ENCODE measurements at places on chromosomes 7 and 10.
A peak's percentile ranks its signal among the peaks of the same experiment; 100 is the strongest.

GRCh38 chr10:13885238-13885990 is 298.6 kb downstream of the PRPF18 start:
- no peak for DNase-seq

DNA sequence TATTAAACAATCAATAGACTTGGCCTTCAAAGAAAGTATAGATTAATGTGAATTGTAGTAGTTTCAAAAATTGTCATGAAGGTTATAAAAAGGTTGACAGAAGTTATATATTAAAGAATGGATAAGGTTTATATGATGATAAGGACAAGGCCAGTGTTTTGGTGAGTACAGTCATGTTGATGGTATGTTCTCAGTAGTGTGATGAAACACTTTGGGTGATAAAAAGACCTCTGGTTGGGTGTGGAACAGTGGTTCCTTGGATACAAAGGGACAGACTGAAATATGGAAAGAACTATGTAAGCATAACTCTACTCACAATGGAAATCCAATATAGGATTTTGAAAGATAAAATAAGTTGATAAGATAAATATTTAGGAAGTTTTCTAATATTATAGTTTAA is 866.3 kb downstream of the ANKRD7 start:
- no peak for DNase-seq

DNA sequence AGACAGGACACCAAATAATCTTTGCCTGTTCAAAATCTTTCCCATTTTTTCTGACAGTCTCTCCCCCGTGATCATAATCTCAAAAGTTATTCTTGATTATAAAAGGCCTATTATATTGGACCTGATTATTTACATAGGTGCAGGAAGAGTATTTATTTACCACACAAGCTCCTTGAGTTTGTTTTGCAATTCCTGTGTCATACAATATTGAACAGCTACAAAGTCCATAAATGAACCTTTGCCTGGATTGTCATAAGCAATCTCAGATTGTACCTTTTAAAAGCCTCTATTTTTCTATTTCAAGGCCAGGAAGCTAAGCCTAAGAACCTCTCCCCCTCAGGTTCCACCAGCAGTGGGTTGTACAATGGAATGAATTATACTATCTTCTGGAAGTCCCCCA is 183.9 kb upstream of the MEOX2 start:
- DNase-seq: no peak

DNA sequence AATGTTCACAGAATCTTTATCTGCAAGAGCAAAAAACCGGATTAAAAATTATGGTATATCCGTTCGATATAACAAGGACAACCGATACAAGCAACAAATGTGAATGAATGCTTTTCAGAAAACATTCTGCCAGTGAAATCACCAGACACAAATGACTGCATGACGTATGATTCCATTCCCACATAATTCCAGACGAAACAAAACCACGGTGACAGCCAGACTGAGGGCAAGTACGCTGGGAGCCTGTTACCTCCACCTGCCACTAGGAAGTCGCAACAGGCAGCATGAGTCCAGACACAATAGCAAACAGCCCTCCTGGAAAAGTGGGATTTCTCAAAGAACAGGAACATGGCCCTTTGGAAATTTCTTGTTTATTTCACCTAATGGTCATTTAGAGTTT is 41.7 kb downstream of the MAD1L1 start:
- DNase-seq: no peak

- DNase-seq: peak; percentile 62
Measured at GRCh38 chr7:55110993-55111361, 92.2 kb downstream of the EGFR start.

DNA sequence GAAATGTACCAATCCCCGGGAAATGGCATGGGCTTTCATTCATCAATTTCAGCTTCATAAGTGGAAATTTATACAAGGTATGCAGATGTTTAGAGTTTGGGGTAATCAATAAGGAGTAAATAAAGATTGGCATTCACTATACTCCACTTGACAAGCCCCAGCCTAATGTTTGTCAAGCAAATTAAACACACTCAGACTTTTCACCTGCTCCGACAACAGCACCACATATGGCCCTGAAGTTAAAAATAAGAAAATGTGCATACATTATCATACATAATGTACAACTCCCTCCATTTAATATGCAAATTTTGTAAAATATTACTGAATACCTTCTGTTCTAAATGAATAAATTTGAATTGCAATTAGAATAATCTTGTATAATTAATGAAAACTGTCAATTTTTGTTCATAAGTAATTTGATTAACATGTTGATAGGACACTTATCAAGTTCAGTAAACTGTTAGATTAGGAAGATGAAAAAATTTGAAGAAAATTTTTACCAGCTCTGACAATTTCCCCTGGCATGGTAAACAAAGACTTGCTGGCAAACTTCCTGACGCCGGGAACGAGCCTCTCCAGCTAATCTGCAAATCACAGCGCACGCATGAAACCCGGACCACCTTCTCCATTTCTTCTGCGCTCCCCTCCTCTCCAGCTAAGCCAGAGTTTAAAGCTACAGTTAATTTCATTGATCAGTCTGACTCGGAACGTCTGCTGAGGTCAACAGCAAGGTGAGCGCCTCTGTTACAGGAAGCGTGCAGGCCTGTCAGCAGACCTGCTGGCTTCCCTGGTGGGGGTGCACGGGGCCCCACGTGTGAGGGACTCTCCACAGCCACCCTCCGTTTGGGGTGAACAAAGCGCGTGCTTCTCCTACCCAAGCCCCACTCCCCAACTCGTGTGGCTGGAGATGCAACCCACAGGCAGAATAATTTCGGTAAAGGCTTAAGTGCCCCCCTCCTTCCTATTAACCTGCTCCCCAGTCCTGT is 70.7 kb downstream of the EBF3 start:
- no peak for DNase-seq

- DNase-seq: no peak
Measured at GRCh38 chr10:14291296-14291695, 39.4 kb downstream of the FRMD4A start.

DNA sequence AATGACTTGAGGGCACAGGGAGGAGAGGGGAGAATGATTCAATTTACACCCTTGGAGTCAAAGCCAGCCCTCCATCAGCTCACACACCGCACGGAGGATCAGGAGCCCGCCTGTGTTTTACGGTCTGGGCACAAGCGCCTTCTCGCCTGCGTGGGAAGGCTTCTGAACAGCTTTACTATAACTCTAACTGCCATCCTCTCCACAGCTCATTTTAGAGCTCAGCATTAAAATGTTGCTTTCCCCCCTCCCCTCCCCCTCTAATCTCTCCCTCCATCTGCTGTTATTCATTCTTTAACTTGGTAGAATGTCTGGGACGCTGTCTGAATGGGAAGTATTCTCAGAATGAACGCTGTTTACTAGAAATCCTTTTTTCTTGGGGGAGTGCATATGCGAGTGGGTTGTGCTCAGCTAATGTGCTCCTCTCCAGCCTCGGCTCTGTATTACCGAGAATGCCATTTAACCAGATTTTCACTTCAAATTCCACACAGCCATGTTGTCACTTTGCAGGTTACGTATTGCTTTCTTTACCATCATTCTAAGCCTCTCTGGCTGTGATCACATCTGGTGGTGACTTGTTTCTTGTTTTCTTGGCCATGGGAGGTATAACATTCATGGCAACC is 140.1 kb downstream of the GFRA1 start:
- no peak for DNase-seq

GRCh38 chr7:96669812-96670211 is 39.8 kb downstream of the SEM1 start:
- no peak for DNase-seq

DNA sequence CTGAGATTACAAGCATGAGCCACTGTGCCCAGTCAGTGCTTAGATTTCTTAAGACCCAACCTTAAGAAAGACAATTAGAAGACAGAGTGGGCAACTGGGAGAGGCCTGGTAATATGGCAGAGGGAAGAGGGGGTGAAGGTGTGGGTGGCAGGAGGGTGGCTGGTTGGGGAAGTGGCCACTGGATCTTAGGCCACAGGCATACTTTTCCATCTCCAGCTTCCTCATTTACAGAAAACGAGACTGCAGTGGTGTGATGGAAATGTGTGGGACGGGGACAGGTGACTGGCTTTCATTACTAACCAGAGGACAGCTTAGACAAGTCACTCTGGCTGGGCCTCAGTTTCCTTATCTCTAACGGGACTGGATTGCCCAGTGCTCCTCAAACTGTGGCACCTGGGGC is 1.0 kb upstream of the FFAR4 start:
- no peak for DNase-seq

- no peak for DNase-seq
Measured at GRCh38 chr10:17240616-17241015, 12.6 kb downstream of the VIM start.

DNA sequence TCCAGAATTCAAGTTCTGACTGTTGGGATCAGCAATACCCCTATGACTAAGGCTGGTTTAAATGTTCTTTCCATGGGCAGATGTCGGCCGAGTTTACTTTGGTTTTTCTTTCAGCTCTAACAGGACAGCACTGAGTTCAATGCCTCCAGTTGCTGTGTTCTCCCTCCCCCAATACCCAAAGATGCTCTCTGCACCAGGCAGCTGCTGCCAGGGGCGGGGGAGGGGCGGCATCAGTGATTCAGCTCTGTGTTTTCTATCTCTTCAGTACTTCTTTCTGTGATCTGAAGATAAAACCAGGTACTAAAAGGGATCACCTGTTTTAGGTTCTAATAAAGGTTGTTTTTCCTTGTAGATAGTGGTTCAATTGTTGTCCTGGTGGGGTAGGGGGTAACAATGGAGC is 576.7 kb upstream of the POT1 start:
- no peak for DNase-seq

DNA sequence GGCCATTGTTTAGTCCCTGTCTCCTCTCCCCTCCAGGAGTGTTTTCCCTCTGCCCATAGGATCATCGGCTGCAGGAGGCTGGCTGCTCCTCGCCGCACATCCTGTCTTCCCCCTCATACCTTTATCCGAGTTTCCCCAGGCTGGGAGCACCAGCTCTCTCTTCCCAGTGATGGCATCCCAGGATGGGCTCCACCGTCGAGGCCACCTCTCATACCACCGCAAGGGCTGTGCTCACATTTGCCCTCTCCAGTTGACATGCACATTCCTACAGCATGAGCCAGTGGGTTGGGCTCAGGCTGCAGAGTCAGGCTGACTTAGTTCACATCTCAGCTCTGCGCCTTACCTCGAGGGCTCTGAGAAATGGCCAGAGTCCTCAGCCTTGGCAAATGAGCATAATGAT is 12.1 kb downstream of the HKDC1 start:
- DNase-seq: peak; percentile 69

DNA sequence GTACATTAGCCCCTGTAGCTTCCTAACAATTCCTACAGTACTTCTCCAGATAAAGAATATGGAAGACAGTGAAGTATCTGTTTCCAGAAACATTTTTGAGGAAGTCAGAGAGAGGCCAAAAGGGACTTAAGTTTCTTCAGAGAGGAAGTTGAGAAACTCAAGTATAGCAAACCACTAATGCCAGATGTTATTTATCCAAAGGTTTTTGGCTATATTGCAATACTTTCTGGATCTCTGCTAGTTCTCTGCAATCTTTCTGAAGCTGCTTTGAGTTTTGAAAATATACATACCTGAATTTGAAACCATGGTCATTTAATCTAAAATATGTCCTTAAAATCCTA is 64.7 kb downstream of the BICC1 start:
- peak; percentile 75 for DNase-seq

DNA sequence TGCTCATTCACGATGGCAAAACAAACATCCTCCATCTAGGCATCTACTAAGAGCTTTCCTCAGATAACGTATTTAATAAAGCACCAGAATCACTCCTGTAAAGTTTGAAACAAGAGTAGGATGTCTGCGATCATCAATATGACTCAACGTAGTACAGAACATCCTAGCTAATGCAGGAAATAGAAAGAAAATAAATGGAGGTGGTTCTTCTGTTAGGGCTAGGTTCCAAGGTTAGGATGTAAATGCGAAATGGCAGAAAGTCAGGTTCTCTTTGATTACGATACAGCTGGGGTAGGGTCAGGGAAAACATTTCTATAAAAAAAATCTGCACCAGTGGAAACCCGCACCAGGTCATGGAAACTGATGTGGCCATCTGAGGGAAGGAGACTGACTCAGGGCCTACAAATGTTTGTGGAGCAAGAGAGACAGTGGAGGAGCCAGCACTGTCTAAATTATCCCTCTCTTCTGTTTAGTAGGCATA is 29.1 kb downstream of the CCDC6 start:
- DNase-seq: peak; percentile 32

DNA sequence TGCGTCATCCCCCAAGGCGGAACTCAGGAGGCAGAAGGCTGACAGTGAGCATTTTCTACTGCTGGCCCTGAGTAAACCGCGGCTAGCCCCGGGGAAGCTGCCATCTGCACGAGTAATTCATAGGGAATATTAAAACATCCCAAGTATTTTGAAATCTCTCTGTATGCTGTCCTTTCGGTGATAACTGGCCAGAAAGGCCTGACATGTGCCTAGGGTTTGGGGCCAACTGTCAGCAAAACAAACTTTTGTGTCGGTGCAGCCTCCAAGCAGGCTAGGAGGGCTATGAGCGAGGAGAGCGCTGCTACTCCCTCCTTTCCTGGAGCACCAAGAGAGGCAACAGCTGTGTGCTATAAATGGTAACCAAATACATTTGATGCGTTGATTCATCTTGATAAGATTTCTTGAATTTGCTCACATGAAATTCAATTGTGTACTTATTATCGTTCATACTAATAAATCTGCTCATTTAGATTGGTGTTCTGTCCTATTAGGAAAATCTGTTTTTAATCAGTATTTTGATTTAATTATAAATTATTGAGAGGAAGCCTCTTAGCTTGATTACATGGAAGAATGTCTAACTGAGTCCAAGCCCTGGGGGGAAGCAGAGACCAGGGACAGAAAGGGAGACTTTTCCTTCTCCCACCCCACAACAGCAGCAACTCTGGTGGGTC is 124.4 kb upstream of the NPS start:
- DNase-seq: peak; percentile 59

- no peak for DNase-seq
Measured at GRCh38 chr7:152663931-152664330, 12.0 kb downstream of the XRCC2 start.

- no peak for DNase-seq
Measured at GRCh38 chr10:17730667-17731066, 21.3 kb upstream of the TMEM236 start.

GRCh38 chr10:28530751-28531150 is 2.2 kb upstream of the WAC start:
- DNase-seq: peak; percentile 34

DNA sequence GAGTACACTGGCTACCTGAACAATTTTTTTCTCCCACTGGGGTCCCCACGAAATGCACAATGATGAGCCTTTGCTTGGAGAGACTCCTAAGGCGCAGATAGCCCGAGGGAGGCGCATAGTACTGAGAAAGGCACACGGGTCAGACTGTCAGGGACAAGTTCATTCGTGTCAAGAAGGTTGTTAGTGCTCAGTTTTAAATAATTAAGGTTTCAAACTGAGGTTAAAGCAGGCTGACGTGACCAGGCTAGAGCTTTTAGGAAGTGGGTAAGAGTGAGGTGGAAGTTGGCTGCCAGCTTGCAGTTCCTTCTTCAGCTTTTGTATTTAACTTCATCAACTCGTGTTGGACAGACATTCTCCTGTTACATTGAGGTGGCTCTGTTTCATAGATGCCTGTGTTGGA is 31.6 kb downstream of the RBM33 start:
- no peak for DNase-seq

GRCh38 chr7:143458681-143459080 is 15.4 kb downstream of the TAS2R60 start:
- no peak for DNase-seq

GRCh38 chr7:101287032-101287431 is 34.6 kb downstream of the IFT22 start:
- no peak for DNase-seq

GRCh38 chr10:78898341-78899097 is 170.2 kb upstream of the ZMIZ1 start:
- no peak for DNase-seq

- DNase-seq: no peak
Measured at GRCh38 chr10:8065651-8066050, 11.2 kb downstream of the GATA3 start.

GRCh38 chr10:112763916-112764520 is 186.0 kb upstream of the TCF7L2 start:
- no peak for DNase-seq
